Right lobe of liver (tissue), 6 donors: ENCODE measurements at places on chromosomes 3 and 15. TPM values are rescaled to one million over a fixed set of nuclear protein-coding genes. Genes with fewer than 3 reads are reported as not detected.

- peak; percentile 81 for DNase-seq
These were observed 43.9 kb upstream of the GOLGA8J start for GRCh38 chr15:30038667-30039523.

GRCh38 chr3:124209426-124209825, 217.5 kb upstream of the ROPN1 start:
- DNase-seq = no peak

- no peak for DNase-seq
These were observed 506.1 kb upstream of the PROK2 start for GRCh38 chr3:72290859-72291638.

GRCh38 chr3:57974796-57975388, 33.3 kb upstream of the FLNB start:
- DNase-seq = no peak

DNA sequence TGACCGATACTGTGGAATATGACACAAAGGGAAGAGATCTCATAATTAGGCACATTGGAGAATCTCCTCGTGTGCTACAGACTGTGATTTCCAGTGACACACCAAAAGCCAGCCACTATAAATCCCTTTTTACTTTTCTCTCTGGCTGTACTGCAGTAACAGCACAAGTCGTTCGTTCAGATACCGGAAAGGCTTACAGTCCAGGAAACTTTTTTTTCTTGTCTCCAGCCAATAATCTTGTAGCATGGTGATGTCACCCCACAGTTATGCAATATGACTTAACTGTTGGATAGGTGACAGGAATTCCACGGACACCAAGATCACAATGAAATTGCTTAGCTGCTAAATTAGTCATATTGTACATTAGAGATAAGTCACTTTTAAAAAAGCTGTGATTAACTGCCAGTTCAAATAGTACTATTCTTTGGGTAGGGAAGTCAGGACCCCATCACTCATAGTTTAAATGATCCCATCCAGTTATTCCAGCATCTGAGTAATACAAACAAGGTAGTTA, 36.3 kb upstream of the TSC22D2 start:
- DNase-seq = no peak

- no peak for DNase-seq
These were observed 15.9 kb upstream of the DRD3 start for GRCh38 chr3:114194750-114195149.

GRCh38 chr3:33718595-33718907, 497 bp upstream of the CLASP2 start:
- DNase-seq = no peak

DNA sequence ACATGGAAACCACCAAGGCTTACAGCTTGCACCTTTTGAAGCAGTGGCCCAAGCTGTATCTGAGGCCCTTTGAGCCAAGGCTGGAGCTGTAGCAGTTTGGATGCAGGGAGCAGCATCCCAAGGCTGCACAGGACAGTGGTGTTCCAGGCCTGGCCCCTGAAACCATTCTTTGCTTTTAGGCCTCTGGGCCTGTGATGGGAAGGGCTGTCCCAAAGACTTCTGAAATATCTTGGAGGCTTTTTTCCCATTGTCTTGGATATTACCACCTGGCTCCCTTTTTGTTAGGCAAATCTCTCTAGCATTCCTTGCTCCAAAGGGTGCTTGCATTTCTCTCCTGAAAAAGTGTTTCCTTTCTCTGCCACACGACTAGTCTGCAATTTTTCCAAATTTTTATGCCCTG, 302.8 kb upstream of the MDFIC2 start:
- no peak for DNase-seq

DNA sequence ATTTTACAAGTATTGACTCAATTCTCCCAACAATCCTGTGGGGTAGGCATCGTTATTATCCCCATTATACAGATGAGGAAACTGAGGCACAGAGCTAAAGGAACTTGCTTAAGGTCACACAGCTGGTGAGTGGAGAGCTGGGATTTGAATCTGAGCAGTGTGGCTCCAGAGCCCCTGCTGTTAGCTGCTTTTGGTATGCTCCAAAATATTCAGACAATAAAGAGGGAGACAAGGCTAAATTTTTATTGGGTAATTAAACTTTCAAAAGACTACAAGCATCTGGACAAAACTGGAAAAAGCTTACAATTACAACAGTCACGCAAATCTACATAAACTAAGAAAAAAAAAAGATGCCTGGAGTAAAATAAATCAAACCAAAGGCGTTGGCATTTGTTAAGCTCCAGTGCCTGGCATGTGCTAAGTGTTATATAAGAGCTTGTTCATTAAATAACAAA, 27.7 kb downstream of the CCDC13 start:
- no peak for DNase-seq

DNA sequence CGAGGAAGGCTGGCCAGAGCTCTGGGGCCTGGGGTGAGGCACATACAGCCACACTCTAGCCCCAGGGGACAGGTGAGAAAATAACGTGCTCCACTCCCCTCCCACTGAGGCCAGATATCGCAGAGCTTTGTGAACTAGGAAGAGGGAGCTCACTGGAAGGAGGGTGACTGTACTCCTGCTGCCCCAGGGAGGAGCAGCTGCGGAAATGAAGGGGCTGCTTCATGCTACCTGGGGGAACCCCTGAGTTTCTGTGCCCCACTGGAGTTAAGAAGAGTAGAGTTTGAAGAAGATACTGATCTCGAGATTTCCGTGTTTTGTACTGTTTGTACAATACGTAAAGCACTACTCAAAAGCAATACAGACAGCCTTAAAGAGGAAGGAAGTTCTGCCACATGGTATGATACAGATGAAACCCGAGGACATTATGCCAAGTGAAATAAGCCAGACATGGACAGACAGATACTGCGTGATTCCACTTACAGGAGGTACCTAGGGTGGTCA, 44.6 kb downstream of the CMTM6 start:
- no peak for DNase-seq

DNA sequence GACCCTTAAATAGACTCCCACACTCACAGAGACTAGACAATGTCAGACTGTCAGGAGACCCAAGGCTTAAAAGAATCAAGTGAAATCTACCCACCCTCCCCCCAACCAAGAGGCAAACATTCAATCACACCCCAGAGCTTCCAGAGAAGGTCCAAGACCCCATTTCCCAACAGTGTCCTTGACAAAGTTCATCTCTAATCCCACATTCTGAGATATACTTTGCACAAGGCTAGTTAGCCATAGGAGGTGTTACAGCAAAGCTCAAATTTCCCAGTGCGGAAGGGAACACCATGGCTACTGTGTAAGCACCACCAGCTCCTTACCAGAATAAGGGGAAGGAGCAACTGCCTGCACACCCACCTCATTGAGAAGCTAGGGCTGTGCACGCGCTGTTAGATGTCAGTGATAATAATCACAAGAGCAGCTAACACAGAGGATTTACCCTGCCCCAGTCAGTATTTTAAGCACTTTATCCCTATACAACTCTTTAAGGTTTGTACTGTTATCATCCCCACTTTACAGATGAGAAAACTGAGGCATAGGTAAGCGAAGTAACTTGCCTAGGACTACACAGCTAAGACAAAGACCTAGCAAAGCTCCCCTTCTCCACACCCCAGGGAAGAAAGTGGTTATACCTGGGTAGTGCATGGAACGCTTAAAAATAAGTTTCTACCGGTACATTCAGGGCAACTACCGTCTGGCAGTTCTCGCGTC, 17.3 kb downstream of the SPATA12 start:
- no peak for DNase-seq

- DNase-seq = no peak
These were observed 313.9 kb upstream of the CTNNB1 start for GRCh38 chr3:40885430-40885829.

- no peak for DNase-seq
These were observed 87.0 kb downstream of the SV2B start for GRCh38 chr15:91186904-91187656.

DNA sequence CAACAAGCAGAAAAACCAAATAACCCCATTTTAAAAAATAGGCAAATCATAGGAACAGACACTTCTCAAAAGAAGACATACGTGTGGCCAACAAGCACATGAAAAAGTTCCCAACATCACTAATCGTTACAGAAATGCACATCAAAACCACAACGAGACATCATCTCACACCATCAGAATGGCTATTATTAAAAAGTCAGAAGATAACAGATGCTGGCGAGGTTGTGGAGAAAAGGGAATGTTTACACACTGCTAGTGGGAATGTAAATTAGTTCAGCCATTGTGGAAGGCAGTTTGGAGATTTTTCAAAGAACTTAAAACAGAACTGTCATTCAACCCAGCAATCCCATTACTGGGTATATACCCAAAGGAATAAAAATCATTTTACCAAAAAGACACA, 60.7 kb downstream of the ABI3BP start:
- DNase-seq = no peak

DNA sequence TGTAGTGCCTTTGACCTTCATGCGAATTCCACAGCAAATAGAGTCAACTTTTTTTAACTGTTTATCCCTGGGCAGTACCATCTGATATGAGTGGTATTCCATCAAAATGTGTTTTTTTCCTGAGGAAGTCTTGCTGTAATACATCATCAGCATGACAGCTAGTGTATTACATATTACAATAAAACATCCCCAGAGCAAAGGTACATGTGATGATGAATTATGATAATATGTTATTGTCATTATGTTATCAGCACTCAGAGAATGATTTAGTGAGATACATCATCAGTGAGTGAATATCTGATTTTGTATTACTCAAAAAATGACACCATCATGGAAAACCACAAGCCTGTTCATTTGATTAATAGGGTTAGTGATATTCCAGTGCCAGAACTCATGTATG, 69.7 kb upstream of the ARL6 start:
- no peak for DNase-seq

DNA sequence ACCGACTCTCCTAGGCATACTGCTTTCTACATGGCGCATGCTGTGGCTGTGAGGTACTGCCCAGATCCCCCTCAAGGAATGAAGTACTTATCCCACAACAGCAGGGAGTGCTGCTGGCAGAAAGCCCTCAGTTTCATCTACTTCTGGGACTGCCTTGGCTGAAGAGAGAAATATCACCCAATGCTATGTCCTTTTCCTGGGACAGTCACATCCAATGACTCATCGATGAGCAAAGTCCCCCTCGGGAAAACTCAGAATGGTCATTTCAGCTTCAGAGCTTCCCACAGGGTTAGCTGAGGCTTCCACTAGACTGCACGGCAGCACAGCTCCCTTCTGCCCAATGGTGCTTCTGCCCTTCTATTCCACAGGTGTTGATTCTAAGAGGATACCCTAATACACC, 3.6 kb upstream of the NMD3 start:
- no peak for DNase-seq

DNA sequence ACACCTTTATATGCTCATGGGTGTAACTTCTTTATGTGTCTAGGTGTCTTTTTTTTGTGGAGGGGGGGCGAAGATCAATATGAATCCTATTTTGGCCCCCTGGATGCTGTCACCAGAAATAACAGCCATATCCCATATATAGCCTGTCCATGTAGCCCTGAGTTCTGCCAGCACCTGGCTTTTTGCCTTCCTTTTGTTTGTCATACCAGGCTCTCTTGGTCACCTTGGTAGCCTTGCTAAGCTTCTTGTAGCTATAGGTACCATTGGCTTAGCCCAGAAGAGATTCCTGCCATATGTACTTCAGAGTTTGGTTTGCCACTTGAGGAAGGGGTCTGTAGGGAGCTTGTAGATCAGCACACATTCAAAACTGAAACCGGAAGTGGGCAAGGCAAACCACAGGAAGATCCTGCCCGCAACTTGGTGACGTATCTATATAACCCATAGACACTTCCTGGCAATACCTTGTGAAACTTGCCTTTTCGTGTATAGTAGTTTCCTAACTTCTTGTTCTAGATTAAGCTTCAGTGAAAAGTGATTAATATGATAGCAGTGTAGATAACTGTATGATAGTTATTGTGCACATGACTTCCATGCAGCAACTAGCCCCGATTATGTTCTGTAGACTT, 11.9 kb downstream of the RASA2 start:
- DNase-seq = no peak

DNA sequence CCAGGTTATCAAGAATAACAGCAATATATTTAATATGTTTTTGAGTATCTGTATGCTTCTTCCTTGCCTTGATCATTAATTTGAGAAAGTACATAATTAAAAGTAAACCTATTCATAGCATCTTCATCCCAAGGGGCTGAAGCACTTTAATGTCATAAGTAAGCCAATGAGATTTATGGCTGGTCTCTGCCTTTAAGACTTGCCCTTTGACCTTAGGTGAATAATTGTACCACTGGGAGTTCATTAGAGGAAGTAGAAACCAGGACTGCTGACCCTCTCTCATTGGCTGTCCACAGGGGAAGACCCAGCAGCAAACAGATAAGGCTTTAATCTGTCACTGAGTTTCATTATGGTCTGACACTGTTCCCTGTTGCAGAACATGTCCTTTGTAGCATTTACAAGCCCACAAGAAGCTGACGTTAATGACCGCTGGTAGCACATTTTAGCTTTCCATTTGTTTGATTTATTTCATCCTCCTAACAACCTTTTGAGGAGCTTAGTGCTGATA, 16.3 kb upstream of the ERC2 start:
- DNase-seq = no peak

- no peak for DNase-seq
These were observed 57.2 kb downstream of the GPR156 start for GRCh38 chr3:120227710-120228347.

The PLA2G4B gene
- 6.6 TPM for total RNA-seq

The HTR3E gene
- total RNA-seq = not detected

The P2RY14 gene
- total RNA-seq = 0.12 TPM

The LRTM1 gene
- total RNA-seq = not detected

The PLCH1 gene
- total RNA-seq = 0.25 TPM

The MITF gene
- total RNA-seq = 4.1 TPM

The CAMP gene
- total RNA-seq = not detected

The TGM4 gene
- total RNA-seq = not detected
